ENCODE measurements at places on chromosomes 13 and 19.

GRCh38 chr19:33872445-33873320 is 76.0 kb downstream of the KCTD15 start:
- no peak for DNase-seq

- DNase-seq = no peak
Measured at GRCh38 chr13:55155046-55155445, 1985.7 kb upstream of the PRR20A start.

GRCh38 chr13:50797091-50797490 is 46.4 kb downstream of the DLEU7 start:
- no peak for DNase-seq

- no peak for DNase-seq
Measured at GRCh38 chr19:38840583-38840968, 9.0 kb upstream of the ECH1 start.

- DNase-seq = no peak
Measured at GRCh38 chr19:58354478-58355030, 1.3 kb upstream of the A1BG start.

DNA sequence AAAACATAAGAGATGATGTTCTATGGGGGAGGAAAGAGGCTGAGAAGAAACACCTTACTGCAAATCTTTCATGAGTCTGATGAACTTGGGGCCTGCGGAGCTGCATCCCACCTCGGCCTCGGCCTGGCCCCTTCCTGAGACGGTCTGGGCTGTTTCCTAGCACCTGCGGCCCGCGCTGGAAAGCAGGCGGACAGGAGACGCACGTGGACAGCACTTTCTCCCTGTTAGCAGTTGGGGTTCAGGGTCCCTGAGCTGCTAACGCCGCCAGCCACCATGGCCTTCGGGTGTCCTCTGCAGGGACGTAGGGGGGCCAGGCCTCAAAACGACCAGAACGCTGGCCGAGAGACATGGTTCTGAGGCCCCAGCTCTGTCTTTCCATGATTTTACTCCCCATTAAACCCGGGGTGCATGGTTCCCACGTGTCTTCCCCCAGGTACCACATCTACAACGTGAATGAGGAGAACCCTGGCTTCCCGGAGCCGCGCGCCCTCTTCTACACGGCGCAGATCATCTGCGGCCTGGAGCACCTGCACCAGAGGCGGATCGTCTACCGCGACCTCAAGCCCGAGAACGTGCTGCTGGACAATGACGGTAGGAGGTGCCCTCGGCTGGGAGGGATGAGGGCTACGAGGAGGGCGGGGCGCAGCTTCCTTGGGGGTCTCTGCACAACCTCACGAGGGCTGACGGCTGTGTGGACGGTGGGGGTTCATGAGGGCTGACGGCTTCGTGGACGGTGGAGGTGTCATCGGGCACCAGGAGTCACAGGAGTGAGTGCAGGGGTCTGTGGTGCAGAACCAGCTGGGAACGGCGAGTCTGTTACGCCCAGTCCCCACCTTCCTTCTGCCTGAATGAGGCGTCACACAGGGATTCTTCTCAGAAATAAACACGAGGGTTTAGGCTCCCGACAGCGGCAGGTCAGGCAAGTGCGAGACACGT is 4.3 kb downstream of the GRK1 start:
- DNase-seq = no peak

DNA sequence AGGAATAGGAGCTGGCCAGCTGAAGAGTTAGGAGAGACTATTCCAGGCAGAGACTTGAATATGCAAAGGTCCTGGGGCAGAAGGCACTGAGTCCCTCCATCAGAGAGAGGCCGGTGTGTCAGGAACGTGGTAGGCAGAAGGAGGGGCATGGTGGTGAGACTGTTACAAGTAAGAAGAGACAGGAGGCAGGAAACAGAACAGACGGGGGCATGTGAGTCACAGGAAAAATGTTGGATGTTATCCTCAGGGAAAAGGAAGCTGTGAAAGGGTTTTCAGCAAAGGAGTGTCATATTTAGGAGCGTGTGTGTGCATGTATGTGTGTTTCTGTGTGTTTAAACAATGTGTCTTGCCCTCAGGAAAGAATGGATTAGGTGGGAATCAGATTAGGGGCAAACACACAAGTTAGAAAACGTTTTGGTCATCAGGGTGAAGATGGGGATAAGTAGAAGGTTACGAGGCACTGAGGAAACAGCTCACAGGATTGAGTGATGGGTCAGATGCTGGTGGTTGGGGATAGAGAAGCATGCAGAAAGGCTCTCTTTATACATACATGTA is 1.1 kb downstream of the EDDM13 start:
- DNase-seq = peak; percentile 36

- DNase-seq = no peak
Measured at GRCh38 chr19:2428321-2428690, 920 bp upstream of the TIMM13 start.

GRCh38 chr13:32248801-32249200 is 66.4 kb downstream of the ZAR1L start:
- no peak for DNase-seq

DNA sequence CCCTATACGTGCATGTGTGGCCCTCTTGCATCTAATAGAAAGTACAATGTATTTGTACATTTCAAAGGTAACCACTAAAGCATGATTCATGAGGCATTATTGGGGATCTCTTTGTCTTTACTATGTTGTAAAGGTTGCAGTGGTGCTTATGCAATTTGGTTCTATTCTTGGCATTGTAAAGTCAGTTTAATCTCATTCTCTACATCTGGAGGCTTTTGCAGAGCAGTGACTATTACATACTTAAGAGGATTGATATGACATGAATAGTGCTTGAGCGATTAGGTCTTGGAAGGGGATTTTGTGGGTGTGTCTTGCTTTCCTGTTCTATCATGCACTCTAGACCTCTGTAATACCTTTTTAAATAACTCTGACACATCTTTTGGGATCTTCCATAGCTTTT is 610.0 kb downstream of the EFNB2 start:
- DNase-seq = peak; percentile 77
